Cardiac septum (tissue), 1 donor: ENCODE measurements at places on chromosomes 7 and 10. TPM values are rescaled to one million over a fixed set of nuclear protein-coding genes. Genes with fewer than 3 reads are reported as not detected.

Gene TMEM229A
- 0.24 TPM for total RNA-seq

Gene SMO
- 4.7 TPM for total RNA-seq

Gene SLC26A3
- total RNA-seq, result not detected

Gene HYAL4
- 0.32 TPM for total RNA-seq

Gene CPXM2
- total RNA-seq, result 11.2 TPM

Gene GARIN1A
- 2.4 TPM for total RNA-seq

Gene CYP2C19
- not detected for total RNA-seq

Gene AKR1B15
- not detected for total RNA-seq

GRCh38 chr7:107463139-107464078 lies 6.4 kb upstream of the GPR22 start:
- DNase-seq, result peak; percentile 78

- no peak for DNase-seq
Observed at GRCh38 chr7:70640266-70640833, 491.6 kb upstream of the GALNT17 start.

DNA sequence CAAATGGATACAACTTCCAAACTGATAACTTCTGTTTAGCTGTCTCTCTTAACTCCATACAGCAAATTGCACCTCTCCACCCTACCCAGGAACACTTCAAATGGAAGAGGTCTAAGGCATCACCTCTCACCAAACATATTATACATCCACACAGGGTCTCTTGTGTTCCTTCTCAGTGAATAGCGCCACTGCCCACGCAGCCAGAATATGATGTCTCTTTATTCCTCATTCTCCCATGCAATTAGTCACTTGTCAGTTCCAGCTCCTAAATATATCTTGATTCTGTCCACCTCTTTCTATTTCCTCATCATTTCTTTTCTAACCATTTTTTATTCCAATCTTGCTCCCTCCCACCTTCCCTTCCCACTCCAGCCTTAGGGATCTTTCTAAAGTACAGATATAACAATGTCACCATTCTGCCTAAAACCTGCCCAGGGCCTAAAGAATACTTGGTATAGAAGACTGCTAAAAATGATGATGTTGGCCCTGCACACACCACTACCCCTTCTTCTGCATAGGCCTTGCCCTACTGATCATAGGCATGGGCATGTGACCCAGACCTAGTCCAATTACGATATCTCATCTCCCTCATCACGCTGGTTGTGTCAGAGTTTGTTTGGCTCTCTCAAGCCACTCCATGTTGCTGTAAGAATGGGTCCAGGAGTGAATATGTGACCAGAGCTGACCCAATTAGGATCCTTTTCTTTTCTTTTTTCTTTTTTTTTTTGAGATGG lies 5.7 kb upstream of the TSPAN14 start:
- DNase-seq, result no peak

- no peak for DNase-seq
Observed at GRCh38 chr7:103524042-103524907, 78.3 kb upstream of the SLC26A5 start.

DNA sequence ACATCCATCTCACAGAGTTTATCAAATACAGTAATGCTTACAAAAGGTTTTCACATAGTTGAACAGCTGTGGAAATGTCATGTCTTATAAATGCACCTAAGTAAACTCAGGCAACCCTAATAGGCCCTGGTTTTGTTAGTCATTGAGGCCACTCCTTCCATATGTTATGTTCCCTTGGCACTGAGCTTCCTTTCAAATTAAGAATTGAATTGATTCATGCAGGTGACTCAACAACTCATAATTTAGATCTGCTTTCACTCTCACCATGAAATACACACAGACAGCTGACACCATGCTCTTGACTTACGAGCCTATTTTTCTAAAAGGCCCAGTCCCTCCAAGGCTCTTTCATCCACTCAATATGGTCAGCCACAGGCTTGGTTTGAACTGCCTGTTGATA lies 476.9 kb downstream of the KCNMA1 start:
- DNase-seq, result no peak

- DNase-seq, result no peak
Observed at GRCh38 chr7:73969991-73970390, 58.0 kb upstream of the ELN start.

DNA sequence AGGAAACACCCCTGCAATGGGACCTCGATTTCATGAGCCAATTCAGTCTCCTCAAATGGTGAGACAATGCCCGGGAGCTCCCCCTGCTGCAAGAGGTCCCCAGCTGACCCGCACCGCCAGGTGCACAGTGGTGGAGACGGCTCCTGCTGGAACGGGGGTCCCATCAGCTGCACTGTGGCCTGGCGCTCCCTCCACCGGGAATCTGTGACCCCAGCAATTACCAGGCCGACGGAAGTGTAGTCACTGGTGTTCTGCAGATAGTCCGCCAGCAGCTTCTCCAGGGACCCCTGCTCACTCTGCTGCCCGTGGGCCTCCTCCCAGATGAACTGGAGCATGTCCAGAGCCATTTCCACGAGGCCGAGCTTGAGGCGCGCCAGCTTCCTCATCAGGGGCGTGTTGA lies 64.9 kb upstream of the NKX6-2 start:
- DNase-seq, result peak; percentile 57

- no peak for DNase-seq
Observed at GRCh38 chr7:140447841-140448240, 31.5 kb downstream of the MKRN1 start.

DNA sequence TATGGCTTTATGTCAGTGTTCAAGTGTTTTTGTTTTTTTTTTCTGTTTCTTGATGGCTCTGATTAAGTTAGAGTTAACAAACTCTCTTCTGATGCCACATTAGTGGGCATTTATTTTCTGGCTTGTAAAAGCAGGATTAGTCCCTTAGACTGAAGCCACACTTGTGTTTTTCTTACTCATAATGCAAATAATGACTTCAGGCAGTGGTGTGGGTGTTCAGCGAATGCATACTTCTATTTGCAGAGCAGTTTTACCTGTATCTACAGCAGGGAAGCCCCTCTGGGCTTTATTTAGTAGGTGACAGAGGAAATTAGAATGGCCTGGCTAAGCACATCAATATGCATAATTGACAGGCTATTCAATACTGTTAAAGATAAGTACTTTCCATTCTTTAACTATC lies 79.9 kb downstream of the CNNM2 start:
- DNase-seq, result no peak

- DNase-seq, result no peak
Observed at GRCh38 chr10:112369495-112370423, 4.2 kb upstream of the ACSL5 start.

GRCh38 chr10:60549686-60550085 lies 160.0 kb upstream of the ANK3 start:
- no peak for DNase-seq

GRCh38 chr7:102292813-102293798 lies 6.4 kb downstream of the SH2B2 start:
- DNase-seq, result no peak
